ENCODE measurements at places on chromosomes 11 and 22.
A peak's percentile ranks its signal among the peaks of the same experiment; 100 is the strongest.

GRCh38 chr11:71456831-71457230 is 3.8 kb downstream of the NADSYN1 start:
- no peak for DNase-seq

- no peak for DNase-seq
These were observed 56.6 kb downstream of the CCDC81 start for GRCh38 chr11:86431258-86431657.

DNA sequence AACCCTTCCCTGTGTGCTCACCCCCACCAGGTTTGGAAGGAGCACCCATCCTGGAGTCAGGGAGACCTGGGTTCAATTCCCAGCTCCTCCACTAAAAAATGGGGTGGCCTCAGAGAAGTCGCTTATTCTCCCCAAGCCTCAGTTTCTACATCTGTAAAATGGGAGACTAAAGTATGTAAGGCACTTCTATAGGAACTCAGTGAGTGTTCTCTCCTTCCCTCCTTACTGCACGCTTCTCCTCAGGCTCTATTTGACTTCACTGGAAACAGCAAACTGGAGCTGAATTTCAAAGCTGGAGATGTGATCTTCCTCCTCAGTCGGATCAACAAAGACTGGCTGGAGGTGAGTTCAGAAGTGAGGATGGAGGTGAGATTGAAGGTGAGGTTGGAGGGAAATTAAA is 11.3 kb downstream of the NCF4 start:
- DNase-seq: no peak

DNA sequence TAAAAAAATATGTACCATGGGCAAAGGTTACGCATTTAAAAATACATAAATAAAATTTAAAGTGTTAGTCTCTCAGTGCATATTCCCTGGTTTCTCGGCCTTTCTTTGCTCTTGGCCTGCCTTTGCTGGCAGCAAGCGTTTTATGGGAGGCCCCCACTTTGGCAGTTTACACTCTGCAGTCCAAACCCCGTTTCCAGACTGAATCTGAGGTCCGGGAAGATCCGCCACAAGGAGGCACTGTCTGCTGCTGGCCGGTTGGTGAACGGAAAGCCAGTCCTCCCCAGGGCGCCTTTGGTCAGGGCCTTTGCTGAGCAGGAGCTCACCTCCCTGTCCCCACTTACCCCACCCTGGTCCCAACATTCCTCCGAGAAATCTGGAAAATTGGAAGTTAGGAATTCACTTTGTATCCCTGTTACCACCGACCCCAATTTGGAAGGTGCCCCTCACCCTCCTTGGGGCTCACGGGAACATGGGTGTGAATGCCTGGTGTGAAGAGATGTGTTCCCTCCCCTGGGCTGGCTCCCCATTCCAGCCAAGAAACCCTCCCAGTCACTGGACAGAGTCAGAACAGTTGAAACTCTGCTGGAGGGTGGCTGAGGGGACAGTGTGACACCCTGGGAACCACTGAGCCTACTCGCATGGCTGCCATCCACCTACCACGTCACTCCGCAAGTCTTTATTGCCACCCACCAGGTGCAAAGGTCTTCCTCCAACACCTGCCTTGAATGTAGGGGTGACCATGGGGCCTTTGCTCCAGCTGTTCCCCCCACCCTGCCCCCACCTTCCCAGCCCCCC is 9.4 kb upstream of the SF1 start:
- peak; percentile 67 for DNase-seq

DNA sequence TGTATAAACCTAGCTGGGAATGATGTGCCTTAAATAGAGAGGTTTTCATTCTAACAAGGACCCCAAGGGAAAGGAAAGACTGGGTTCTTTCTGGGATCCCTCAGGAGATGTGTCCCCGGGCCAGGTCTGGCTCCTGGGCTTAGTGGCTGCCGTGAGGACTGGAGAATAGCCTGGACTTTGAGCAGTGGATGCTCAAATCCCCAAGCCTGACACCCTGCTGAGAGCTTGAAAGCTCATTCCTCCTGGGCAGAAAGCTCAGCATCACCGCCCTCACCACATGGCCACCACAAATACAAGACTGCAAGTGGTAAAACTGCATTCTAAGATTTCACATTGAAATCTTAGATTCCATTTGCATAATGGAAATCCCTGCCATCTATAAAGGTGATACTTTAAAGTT is 79.4 kb upstream of the NARS2 start:
- DNase-seq: no peak

GRCh38 chr11:93051186-93051585 is 81.7 kb downstream of the MTNR1B start:
- no peak for DNase-seq

GRCh38 chr22:44119669-44120313 is 60.9 kb upstream of the PARVG start:
- DNase-seq: no peak

DNA sequence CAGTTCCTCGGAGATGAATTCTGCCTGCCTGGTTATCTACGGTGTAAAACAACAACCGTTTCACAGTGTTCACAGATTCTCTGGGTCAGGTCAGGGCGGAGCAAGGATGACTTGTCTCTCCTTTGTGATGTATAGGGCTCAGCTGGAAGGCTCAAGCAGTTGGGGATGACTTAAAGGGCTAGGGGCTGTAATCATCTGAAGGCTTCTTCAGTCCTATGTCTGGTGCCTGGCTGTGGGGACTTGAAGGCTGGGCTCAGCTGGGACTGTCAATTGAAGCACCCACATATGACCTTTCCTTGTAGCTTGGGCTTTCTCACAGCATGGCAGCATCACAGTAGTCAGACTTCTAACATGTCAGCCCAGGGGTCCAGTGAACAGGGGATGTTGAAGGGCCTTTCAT is 29.3 kb downstream of the EIF3F start:
- no peak for DNase-seq

GRCh38 chr22:29306835-29307595 is 565 bp downstream of the GAS2L1 start:
- DNase-seq: peak; percentile 7

DNA sequence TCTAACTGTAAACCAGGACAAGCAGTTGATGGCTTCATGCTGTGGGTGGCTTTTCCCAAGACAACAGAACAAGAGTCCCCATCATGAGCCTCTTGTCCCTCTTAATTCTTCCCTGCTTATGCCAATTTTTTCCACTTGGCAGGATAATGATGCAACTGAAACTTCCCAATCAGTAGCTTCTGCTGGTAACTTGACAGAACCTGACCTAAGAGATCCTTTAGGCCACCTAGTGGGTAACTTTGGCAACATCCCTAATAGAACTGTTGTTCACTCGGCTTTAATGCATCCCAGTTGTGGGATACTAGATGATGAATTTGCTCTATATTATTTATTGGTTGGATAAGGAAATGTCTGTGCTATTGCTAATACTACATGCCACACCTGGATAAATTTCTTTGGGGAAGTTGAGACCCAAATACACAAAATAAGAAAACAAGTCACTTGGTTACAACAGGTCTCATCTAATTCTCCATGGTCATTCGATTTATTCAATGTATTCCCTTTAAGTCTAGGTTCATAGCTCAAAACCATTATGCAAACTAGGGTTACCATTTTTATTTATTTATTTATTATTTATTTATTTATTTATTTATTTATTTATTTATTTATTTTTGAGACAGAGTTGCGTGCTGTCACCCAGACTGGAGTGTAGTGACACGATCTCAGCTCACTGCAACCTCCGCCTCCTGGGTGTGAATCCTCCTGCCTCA is 41.4 kb upstream of the NFAM1 start:
- DNase-seq: peak; percentile 40

DNA sequence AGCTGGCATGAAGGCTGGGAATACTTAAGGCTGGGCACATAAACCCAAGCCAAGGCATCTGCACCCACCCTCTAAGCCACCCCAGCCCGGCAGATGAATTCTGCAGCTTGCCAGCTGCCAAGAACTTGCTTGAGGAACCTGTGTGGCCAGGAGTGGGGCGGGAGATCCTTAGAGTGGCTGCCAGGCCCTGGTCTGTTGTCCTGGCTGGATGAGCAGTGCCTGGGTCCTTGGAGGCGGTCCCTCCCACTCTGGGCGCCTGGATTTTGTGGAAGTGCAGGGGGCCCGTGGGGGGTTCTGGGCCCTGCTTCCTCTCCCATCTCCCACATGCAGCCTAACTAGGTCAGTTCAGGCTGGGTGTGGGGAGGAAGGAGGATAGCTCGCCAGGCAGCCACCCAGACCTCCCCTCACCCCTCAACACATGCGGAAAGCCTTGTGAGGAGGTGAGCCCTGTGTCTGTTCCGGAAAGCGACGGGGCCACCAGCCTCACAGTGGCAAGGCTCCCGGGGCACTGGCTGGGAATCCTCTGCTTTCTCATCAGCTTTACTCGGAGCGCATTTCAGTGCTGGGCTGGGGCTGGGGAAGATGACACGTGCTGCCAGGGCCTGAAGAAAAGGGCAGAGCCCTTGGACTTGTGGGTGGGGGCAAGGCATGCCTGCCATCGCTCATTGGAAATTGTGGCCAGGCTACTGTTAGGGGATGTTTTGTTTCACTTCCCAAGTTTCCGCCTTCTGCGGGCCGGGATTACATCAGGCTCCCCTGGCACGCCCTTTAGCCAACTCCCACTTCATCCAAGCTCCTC is 8.4 kb downstream of the DAGLA start:
- DNase-seq: no peak

GRCh38 chr11:130070109-130070845 is 583 bp downstream of the APLP2 start:
- peak; percentile 36 for DNase-seq

- DNase-seq: no peak
These were observed 30.8 kb downstream of the SBF1 start for GRCh38 chr22:50443801-50444625.

DNA sequence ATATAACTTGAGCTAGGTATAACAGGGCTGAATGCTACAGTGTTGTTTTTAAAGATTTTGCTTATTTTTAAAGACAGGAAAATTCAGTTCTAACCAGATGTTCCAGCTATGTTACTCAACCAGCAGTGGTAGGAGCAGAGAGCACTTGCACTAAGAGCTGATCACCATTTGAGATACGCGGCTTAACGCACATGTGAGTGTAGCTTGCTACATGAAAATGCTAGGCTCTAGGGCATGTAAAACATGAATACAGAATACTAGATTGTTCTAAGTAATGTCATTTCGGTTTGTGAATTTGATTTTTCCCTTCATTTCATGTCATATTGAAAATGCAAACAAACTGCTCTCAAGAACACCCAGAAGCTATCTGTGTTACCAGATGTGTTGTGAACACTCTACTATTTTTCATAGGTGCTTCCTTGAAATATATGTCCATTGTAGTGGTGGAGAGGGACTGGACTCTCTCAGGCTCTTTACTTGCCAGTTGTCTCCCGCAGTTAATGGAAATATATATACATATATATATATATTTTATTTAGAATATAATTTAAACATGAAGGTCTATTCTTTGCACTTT is 10.8 kb upstream of the TECTA start:
- DNase-seq: no peak

DNA sequence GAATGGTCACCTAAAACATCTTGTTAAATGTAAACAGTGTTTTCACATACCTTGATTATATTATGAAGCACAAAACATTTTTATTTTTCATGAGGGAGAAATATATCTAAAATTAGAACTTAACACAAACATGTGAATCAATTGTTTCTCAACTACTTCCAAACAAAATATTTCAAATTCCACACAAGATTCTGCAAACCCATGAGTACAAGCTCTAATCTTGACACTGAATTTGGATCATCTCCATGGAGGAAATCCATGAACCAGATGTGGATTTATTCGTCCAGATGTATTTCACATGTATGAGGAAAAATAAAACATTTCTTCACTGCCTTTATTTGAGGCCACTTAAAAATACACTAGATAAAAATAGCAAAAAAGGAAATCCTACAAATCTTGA is 184.2 kb downstream of the SBF2 start:
- DNase-seq: no peak

- no peak for DNase-seq
These were observed 4.5 kb downstream of the IL18 start for GRCh38 chr11:112159098-112160065.

- no peak for DNase-seq
These were observed 362.7 kb upstream of the DDI1 start for GRCh38 chr11:103673773-103674172.

DNA sequence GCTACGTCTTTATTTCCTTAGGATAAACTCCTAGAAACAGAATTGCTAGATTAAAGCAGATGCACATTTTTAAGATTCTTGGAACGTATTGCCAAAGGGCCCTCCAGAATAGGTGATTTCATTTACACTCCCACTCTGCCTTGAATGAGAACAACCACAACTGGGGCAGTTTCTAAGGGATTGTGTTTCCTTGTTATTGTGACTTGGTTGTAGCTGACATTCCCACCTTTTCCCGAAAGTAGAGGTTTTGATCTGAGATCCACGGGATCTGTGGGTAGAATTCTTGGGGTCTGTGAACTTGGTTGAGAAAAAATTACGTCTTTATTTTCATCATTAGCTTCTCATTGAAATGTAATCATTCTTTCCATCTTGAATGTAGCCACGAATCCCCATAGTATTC is 21.5 kb downstream of the LRRC32 start:
- no peak for DNase-seq

- no peak for DNase-seq
These were observed 3.7 kb upstream of the COMT start for GRCh38 chr22:19937616-19938473.

DNA sequence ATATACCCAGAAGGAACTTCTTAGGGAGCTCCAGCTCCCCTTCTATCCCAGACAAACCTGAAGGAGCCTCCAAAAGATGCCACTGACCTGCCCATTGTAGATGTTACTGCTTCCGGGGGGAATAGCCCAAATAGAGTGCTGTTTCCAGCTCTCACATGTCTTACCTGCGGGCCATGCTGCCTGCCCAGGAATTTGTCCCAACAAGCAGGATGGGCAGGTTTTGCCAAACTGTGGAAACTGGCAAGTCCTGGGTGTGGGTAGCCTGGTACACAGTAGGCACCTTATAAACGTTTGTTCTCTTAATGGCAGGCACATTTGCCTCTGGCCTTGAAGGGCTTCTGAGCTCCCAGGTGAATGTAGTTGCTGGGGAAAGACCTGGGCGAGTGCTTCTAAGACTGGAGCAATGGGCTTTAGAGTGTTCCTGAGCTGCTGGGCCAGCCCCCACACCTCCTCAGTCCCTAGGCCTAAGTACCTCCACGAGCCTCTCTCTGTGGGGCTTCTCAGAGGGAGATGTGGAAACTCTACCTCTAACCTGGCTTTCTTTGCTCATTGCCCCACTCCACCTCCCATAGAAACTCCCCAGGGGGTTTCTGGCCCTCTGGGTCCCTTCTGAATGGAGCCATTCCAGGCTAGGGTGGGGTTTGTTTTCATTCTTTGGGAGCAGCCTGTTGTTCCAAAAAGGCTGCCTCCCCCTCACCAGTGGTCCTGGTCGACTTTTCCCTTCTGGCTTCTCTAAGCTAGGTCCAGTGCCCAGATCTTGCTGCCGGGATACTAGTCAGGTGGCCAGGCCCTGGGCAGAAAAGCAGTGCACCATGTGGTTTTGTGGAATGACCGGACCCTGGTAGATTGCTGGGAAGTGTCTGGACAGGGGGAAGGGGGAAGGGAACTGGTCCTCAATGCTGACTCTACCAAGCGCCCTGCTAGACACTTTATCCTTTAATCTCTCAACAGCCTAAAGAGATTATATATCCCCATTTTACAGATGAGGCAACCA is 37.2 kb downstream of the LIMK2 start:
- DNase-seq: no peak

DNA sequence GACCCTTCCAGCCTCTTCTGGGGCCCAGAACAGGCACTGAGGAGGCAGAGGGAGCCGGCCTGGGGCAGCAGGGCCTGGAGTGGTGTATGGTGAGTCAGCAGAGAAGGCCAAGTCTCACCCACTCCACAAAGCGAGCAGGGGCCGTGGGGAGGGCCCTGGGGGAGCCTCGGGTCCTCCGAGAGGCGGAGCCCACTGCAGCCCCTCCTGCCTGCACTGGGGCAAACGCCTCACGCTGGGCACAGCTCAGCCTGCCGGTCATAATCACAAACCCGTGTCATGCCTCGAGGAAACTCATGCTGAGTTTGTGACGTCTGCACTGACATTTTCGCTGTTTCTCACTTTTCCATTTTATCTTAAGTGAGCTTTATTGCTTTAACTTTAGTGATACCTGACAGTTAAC is 38.4 kb downstream of the TOLLIP start:
- DNase-seq: no peak

Data from CD4-positive, alpha-beta T cell treated with Interleukin-2 at 100 ng/mL for 4 hours (primary cell).